ENCODE measurements at places on chromosomes 7 and 10.

- DNase-seq, result no peak
These were observed 494.4 kb downstream of the XPNPEP1 start for GRCh38 chr10:109428775-109429491.

DNA sequence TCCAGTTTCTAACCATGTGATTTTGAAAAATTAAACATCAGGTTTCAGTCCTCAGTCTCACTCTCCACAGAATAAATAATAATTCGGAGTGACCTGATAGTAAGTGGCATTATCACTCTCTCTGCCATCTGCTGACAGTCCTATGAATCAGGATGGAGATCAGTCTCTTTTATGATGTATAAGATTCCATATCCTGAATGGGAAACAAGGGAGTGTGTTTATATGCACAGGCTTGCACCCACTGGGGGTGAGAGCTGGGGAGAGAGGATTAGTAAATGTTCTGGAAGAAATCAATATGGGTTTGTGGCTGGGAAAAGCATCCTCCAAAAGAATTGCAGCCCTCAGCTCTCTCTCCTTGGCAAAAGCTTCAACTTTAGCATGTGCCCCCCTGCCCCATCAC, 45.3 kb downstream of the DGKI start:
- no peak for DNase-seq

- DNase-seq, result no peak
These were observed 592.7 kb downstream of the NXPH1 start for GRCh38 chr7:9026121-9026520.

GRCh38 chr10:8752146-8752843, 697.8 kb downstream of the GATA3 start:
- no peak for DNase-seq

DNA sequence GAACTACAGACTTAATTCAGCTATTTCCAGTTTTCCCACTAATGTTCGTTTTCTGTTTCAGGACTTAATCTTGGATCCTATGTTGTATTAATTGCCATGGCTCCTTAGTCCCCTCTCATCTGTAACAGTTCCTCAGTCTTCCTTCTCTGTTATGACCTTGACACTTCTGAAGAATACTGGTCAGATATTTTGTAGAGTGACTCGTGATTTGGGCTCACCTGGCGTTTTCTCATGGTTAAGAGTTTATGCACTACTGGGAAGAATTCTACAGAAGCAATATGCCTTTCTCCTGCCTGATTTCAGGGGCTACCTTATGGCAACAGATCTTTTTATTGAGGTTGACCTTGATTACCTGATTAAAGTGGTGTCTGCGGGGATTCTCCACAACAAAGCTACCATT, 239.4 kb downstream of the CHCHD3 start:
- DNase-seq, result no peak

GRCh38 chr10:77081481-77081891, 556.1 kb downstream of the KCNMA1 start:
- no peak for DNase-seq

- DNase-seq, result no peak
These were observed 74.7 kb downstream of the CXCL12 start for GRCh38 chr10:44309939-44310761.

DNA sequence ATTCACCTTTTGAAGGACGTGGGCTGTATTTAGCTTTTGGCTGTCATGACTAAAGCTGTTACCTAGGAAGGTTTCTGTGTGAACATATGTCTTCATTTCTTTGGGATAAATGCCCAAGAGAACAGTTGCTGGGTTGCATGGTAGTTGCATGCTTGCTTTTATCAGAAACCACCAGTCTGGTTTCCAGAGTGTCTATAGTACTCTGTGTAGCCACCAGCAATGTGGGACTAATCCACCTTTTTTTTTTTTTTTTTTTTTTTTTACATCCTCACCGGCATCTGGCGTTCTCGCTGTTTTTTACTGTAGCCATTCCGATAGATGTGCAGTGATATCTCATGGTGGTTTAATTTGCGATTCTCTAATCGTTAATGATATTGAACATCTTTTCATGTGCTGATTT, 297.8 kb downstream of the SDK1 start:
- no peak for DNase-seq

DNA sequence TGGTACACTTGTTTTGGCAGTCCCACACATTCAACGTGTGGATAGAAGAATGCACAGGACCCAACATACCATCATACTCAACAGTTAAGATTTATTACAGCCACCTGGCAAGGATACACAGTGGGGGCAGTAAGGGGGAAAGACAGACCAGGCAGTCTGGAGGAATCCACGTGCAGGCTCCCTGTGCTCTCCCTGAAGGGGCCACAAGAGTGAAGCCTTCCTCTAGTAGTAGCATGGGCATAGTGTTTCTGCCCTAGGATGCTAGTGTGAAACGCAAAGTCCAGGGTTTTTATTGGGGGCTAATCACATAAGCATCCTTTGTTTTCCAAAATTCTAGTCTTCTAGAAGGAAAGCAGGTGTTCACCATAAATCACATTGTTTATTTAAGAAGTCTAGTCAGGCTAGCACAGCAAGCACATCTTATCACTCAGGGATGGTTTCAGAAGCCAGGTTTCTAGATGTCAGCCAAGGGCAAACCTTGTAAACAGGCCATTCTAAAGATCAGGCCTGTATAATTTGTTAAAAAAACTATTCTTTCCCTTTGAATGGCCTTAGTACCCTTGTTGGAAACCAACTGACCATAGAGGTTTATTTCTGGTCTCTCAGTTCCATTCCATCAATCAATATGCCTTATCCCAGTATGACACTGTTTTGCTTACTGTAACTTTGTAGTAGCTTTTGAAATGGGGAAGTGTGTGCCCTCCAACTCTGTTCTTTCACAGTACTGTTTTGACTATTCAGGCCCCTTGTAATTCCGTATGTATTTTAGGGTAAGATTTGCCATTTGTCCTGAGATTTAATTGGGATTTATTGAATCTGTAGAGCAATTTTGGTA, 12.4 kb upstream of the TFAM start:
- DNase-seq, result no peak

- no peak for DNase-seq
These were observed 3.9 kb downstream of the MTERF1 start for GRCh38 chr7:91876391-91877133.

- no peak for DNase-seq
These were observed 5.7 kb downstream of the HIP1 start for GRCh38 chr7:75732764-75733630.

GRCh38 chr10:117306674-117307073, 65.8 kb downstream of the SLC18A2 start:
- DNase-seq, result no peak

GRCh38 chr7:138838166-138838565, 40.2 kb upstream of the ATP6V0A4 start:
- DNase-seq, result no peak

DNA sequence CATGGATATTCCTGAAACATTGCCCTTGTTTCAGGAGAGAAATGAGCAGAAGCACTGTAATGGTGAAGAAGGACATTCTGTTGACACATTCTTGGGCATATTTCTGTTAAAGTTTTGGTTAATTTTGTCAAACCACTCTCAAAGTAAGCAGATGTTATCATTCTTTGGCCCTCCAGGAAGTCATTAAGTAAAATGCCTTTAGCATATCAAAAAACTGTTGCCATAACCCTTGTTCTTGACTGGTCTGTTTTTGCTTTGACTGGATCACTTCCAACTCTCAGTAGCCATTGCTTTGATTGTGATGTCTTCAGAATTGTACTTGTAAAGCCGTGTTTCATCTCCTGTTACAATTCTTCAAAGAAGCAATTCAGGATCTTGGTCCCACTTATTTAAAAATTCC, 404.3 kb upstream of the LRRTM3 start:
- DNase-seq, result no peak

DNA sequence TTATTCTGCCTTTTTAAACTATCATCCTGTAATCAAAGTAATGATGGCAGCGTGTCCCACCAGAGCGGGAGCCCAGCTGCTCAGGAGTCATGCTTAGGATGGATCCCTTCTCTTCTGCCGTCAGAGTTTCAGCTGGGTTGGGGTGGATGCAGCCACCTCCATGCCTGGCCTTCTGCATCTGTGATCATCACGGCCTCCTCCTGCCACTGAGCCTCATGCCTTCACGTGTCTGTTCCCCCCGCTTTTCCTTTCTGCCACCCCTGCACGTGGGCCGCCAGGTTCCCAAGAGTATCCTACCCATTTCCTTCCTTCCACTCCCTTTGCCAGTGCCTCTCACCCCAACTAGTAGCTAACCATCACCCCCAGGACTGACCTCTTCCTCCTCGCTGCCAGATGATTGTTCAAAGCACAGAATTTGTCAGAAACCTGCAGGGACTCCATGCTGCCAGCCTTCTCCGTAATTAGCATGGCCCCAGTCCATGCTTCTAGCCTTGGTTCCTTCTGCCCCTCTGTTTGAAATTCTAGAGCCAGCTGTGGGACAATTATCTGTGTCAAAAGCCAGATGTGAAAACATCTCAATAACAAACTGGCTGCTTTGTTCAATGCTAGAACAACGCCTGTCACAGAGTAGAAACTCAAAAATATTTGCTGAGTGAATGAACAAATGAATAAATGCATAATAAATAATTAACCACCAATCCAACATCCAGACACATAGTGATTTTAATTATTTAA, 151.7 kb downstream of the EGFR start:
- DNase-seq, result no peak

DNA sequence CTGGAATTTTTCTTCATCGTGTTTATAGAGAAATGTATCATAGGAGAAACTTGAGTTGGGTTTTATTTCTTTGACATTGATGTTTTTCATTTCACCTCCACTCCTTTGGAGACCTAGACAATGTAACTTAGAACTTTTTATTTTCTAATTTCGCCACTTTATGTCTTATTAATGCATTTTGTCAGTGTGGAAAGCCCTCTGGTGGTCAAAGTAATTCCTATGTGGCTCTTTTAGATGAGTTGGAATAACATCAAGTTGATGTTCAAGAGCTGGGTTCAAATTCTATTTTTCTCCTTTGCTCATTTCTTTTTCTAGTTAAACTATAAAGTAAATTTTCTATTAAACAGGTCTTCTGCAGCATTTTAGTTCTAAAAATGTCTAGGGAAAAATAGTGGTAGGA, 478.6 kb downstream of the LRMDA start:
- no peak for DNase-seq
